Epithelial cell of proximal tubule (primary cell): ENCODE measurements at places on chromosomes 3 and 15. TPM values are rescaled to one million over a fixed set of nuclear protein-coding genes. Genes with fewer than 3 reads are reported as not detected.

- no peak for DNase-seq
Measured at GRCh38 chr3:159664006-159664405, 324.6 kb upstream of the IL12A start.

DNA sequence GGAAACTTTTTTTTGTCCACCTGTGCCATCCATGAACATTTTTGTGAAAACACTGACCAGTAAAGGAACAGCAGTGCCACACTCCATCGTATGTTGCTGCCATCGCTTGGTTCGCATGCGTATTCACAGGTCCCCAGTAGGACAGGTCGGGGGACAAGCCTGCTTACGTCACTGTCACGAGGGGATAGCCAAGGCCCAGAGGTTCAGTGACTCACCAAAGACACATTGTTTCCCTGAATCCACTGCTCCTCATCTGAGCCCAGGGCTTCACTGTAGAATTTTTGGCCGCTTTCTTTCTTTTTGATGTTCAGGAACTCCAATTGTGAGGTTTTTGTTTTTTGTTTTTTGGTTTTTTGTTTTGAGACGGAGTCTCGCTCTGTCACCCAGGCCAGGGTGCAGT, 5.9 kb downstream of the ADPRH start:
- DNase-seq, result no peak

GRCh38 chr15:29003191-29003839, 117.5 kb downstream of the APBA2 start:
- no peak for DNase-seq

The CRABP1 gene
- not detected in 2 replicates for total RNA-seq

The FAM174B gene
- total RNA-seq, result 9.3 and 9.6 TPM in 2 replicates

DNA sequence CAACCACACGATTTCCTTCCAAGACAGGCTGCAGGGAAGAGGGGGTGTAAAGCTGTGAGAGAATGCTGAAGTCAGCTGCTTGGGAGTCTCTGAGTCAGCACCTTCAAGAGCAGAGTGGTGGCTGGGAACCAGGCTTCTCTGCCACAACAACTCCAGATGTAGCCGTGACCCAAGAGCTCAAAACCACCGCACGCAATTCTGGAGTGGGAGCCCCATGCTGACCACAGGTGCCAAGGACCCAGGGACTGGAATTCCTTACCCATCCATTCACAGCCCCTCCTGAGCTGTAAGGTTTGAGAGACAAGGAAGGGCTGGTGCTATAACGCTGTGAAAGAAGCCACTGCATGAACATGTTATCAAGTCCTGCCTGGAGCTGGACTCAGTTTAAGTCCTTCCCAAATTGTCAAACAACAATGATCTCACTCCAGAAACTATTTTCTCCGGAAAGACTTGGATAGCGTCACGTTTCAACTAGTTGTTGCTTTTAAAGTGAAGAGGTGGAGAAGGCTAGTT, 61.4 kb downstream of the UMPS start:
- DNase-seq, result no peak

DNA sequence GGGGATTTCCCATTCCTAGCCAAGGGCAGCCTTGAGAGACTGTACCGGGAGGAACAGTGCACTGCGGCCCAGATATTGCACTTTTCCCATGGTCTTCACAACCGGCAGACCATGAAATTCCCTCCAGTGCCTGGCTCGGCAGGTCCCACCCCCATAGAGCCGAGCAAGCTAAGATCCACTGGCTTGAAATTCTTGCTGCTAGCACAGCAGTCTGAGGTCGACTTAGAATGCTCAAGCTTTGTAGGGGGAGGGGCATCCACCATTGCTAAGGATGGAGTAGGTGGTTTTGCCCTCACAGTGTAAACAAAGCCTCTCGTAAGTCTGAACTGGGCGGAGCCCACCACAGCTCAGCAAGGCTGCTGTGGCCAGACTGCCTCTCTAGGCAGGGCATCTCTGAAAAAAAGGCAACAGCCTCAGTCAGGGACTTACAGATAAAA, 156.3 kb downstream of the FRMD5 start:
- peak; percentile 88 for DNase-seq

The KNG1 gene
- not detected in 2 replicates for total RNA-seq

DNA sequence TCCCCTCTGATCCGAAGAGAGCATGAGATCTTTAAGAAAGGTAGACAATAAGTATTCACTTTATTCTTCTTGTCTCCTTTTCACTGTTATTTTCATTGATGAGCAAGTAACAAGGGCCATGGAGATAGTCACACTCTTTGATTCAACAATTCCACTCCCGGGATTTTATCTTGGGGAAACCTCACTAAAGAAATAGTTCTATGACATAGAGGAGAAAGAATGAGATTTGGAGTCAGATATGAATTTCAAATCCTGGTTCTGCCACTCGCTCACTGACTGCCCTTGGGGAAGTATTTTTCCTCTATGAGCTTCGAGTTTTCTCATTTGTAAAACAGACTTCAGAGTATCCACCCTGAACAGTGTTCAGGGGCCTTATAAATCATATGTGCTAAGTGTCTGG, 514.6 kb downstream of the NLGN1 start:
- DNase-seq, result no peak

GRCh38 chr3:87624860-87625259, 348.5 kb upstream of the POU1F1 start:
- no peak for DNase-seq

The AMT gene
- 2.3 and 2.5 TPM in 2 replicates for total RNA-seq

DNA sequence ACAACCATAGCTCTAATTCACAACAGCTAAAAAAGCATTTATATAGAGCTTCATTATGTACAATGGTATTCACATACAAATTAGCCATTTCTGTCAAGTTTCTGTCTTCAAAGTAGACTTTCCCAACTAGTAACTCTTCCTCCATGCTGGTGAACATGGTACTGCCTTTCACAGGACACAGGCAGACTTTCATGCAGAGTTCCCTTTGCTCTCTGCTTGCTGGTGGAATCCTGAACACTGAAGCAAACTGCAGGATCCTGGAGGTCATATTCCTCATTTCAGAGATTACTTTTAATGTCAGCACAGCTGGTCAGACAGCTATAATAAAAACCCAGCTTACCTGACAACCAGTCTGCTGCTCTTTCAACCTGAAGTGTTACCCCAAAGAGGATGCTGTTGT, 53.6 kb downstream of the TASOR start:
- DNase-seq, result no peak

GRCh38 chr3:101259485-101260341, 60.7 kb downstream of the IMPG2 start:
- no peak for DNase-seq

DNA sequence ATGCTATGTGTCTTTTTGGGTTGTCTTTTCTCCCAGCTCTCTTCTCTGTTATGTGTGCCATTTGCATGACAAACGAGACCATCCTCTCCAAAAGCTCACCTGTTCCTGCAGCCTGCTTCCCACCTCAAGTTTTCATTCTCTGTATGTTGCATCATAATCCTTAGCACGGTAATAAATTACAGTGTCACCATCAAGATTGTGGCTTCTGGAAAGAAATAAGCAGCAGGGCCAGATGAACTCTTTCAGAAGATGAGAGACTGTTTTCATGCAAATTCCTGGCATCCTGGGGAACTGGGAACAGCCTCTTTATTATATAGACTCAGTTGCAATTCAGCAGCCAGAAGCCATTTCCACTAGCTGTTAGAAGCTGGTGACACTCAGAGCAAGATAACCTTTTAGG, 436.7 kb downstream of the EPHB1 start:
- DNase-seq, result no peak

The ZNF80 gene
- total RNA-seq, result not detected in 2 replicates

DNA sequence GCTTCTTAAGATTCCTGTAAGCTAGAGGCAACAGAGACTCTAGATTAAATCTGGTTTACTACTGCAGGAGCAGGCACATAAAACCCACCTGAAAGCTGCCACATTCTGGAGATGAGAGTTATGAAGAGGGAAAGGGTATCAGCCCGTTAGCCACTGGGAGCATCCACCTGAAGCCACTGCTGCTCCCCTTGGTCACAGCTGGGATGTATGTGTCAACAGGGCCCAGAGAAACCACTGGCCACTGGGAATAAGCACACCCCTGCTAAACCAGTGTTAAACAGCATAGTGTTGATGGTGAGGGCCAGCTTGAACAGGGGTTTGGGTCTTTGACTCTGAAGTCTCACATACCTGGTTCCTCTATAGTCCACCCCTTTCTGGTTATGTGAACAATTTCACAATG, 10.9 kb downstream of the SLCO2A1 start:
- no peak for DNase-seq

The C3orf22 gene
- not detected in 2 replicates for total RNA-seq

DNA sequence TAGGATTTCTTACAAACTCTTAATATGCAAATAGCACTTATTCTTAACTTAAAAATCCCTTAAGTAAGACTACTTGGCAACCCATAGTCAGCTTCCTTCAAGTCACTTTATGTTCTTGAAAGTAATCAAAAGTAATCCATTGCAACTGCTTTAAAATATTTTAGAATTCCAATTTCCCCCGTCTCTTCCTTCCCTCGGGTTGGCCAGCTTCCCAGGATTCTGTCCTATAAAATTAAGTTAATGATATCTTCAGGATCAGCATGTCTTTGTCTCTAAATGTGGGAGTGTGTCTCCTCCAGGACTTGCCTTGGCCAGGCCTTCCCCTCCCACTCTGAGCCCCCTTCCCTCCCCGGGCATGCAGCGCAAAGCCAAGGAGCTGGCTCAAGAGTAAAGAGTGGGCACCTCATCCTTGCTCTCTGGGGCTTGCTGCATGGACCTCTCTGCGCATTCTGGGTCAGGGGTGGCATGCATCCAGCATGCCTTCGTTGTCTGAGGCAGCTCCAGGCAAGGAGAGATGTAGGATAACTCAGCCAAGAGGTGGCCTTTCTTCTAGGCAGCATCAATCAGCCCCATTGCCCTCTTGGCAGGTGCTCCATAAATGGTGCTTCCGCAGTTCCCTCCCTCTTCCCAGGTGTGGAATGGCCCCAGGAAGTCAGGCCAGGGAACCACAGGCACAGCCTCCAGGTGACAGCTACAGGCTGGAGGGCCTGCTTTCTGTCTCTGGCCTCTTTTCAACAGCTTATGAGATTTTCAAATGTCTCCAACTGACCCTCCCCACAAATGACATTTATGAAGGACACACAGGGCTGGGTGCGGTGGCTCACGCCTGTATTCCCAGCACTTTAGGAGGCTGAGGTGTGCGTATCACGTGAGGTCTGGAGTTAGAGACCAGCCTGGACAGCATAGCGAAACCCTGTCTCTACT, 108.7 kb upstream of the ALDH1A3 start:
- DNase-seq, result no peak

The CHST13 gene
- 0.29 TPM in 2 replicates for total RNA-seq

DNA sequence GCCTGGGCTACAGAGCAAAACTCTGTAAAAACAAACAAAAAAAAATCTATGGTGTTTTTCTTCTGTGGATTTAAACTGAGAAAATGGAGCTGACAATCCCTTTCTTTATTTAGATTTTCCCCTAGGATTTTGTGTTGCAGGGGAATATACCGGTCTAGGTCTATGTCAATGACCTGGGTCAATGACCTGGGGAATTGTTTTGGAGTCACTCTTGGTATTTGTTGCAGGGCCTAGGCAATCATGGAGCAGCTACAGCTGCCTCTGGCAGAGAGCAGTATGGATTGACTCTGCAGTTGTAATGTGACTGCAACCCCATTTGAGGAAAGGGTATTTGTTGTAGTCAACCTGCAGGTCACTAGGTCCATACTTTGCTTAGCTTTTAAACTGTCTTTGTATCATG, 37.6 kb upstream of the SLC7A14 start:
- no peak for DNase-seq

The PROS1 gene
- 4.3 and 10.0 TPM in 2 replicates for total RNA-seq

- no peak for DNase-seq
Measured at GRCh38 chr3:39970982-39971381, 161.6 kb downstream of the MYRIP start.

DNA sequence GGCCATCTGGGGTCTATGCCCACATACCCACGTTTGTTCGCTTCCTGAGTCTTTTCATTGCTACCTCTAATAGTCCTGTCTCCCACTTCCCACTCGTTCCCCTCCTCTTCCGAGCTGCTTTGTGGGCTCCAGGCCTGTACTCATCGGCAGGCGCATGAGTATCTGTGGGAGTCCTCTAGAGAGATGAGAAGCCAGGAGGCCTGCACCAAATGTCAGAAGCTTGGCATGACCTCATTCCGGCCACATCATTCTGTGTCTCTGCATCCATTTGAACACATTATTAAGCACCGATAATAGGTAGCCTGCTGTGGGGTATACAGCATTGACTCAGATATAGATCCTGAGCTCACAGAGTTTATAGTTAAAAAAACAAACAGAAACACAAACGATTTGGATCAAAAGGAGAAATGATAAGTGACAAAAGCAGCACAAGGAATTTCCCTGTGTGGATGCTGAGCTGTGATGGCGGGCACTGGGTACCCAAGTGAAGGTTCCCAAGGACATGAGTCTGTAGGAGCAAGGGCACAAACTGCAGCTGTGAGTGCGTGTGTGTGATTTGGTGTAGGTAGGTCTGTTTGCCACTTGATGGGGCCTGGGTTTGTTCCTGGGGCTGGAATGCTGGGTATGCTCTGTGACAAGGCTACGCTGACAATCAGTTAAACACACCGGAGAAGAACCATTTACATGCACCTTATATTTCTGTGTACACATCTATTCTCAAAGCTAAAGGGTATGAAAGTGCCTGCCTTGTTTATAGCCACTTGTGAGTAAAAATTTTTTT, 35.9 kb downstream of the NR1I2 start:
- DNase-seq, result no peak

DNA sequence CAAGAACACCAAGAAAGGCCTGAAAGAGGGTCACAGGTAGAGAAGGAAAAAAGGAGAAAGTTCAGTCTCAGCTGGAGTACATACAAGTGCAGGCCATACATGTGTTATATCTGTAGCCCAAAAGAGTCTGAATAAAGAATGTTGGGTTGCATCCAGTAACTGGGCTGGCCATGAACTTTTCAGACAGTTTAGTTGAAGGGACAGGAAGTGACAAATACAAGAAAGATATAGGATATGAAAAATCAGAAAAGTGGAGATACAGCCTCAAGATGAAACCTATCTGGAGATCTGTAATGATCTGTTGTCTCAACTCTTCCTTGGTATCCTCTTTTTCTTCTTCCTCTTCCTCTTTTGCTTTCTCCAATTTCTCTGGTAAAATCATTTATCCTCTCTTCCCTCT, 671.7 kb downstream of the MECOM start:
- no peak for DNase-seq

GRCh38 chr15:45821390-45821789, 186.6 kb downstream of the SQOR start:
- no peak for DNase-seq

DNA sequence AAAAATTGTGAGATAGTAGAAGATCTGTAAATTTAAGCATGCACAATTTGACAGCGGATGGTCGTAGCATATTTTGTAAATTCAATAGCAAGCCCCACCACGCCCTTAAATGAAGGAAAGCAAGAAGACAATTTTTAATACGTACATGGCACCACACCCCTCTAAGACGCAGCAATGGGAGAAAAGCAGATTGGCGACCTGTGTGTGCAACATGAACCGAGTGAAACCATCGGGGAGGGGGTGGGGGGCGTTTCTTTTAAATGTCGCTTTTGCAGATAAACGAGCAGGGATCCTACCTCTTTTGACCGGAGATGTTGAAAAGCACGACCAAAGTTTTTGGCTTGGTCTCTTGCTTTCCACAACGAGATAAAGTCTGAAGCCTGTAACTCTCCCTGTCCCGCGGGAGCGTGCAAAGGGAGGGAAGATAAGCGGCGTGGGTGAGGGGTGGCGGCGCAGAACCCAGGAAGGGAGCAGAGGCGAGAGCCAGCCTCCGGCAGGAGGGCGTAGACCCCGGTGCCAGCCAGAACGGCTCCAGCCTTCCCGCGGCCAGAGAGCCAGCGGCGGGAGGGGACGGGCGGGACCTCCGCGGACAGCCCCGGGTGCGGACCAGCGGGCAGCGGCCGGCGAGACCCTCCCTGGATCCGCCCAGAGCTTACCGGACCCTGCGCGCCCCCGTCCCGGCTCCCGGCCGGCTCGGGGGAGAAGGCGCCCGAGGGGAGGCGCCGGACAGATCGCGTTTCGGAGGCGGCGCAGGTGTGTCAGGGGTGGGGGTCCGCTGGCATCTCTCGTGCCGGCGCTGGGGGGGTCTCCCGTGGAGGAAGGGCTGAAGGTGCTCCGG, at the start of gene CHL1:
Gene CHL1 (plus strand): TSS at position 453 of the 838 bp plus-strand sequence. CDS start 123,014 bp downstream, outside the sequence.
- no peak for DNase-seq
